H4 (cell line): ENCODE measurements at places on chromosomes 5 and 9. TPM values are rescaled to one million over a fixed set of nuclear protein-coding genes. Genes with fewer than 3 reads are reported as not detected.
A peak's percentile ranks its signal among the peaks of the same experiment; 100 is the strongest.

DNA sequence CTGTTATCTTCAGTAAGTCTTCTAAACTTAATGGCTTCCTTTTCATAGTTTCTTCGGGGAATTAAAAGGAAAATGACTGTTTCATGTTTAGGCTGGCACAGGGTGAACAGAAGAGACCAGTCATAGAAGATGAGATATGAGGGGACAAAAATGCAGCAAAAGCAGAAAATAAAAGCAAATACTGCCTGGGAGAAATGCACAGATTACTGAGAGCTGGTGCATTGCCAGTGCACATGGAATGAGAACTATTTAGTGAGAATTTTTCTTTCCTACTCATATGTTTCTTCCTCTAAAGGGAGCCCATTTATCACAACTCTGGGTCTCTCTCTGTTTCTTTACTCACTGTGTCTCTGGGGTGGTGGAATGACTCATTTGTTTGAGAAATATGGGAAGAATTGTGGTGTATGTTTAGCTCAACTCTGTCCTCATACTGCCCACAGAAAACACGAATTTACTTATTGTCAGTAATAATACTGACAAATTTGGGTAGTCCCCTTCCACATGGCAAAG is 25.9 kb upstream of the ANKRD55 start:
- peak; percentile 75 for DNase-seq

GRCh38 chr5:132435447-132435846 is 55.1 kb downstream of the IRF1 start:
- no peak for DNase-seq

The TXNDC8 gene
- not detected in 2 replicates for total RNA-seq

DNA sequence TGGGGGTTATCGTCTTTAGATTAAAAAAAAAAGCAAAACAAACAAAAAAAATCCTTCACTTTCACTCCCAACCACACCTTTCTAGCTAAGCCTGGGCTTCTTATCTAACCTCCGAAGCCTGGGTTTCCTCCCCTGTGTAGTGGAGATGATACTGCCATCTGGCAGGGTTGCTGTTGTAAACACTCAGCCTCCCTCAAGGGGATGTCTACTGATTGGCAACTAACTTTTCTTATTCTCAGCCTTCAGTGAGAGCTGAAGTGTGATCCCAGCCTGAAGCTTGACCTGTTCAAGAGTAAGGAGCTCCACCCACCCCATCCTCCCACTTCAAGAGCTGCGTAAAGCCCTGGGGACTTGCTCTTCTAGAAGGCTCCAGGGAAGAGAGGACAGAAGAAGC is 21.5 kb upstream of the WWC1 start:
- no peak for DNase-seq

DNA sequence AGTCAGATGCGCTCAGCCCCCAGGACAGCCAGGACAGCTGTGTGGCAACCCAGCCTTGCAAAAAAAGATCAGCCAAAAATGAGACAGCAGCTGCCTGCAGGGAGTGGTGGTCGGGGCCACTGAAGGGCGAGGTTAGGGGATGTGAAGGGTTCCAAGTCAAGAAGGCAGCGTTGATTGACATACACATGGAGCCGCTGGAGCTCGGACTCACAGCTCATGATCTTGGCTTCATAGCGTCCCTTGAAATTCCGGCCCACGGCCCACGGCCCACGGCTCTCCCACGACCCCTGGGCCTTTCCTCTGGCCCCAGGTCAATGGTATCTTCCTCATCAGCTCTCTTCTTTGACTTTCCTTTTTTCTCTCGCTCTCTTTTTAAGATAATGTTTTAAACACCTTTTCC is 390.0 kb upstream of the IRX4 start:
- DNase-seq: no peak

The NPR3 gene
- total RNA-seq: 0.10 and 0.27 TPM in 2 replicates

DNA sequence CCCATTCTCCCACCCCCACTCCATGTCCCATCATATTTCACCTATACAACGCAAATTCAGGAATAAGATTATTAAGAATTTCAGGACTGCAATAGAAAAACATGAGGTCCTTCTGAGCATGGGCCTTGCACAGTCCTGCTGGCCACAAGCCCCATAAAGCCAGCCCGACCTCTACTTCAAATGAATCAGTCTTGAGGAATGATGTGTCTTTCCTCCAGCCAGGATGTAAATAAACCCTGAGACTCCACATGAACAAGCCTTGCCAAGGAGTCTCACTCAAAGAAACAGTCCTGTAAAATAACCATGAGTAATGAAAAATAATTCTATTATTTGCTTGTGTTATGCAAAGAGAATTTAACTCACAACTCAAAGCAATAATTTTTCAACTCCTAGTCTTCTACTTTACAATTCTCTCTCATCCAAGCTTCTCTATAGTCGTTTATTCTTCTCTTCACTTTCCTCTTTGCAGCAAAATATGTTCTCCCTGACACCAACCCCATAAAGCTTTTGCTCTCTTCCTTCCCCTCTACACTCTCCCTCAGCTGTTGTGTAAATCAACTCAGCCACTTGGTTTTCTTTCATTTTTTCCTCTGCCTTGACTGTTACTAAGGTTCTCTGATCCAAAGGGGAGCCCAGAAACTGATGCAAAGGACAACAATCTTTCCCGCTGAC is 140.1 kb upstream of the MOCS2 start:
- DNase-seq: peak; percentile 78

- DNase-seq: no peak
These were observed 260.1 kb upstream of the CDH18 start for GRCh38 chr5:20248118-20248517.

DNA sequence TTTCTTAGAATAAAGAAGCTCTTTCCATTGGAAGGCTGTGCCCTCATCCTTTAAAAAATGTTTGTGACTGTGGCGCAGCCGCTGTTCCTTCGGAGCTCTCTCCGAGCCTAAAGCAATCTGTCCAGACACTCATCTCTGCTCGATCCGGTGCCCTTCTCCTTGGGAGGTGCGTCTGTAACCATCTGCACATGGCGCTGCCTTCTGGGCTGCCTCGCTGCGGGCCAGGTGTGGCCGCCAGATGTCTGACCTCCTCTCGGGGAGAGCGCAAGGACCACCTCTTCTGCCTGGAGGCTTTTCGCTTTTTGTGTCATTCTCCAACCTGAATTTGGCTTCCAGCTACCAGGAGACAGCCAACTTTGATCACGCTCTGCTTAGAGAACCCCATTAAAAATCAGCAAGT is 153.4 kb upstream of the PTCH1 start:
- DNase-seq: no peak
